Activated CD4-positive, alpha-beta T cell treated with anti-CD3 and anti-CD28 coated beads, Interleukin-2, amount 10 ng/mL, durations not matched to agents 7 days and 5 days (primary cell): ENCODE measurements at places on chromosomes 1 and 21. TPM values are rescaled to one million over a fixed set of nuclear protein-coding genes. Genes with fewer than 3 reads are reported as not detected.
A peak's percentile ranks its signal among the peaks of the same experiment; 100 is the strongest.

MYBPH gene
- total RNA-seq: not detected

ARHGEF2 gene
- total RNA-seq: 157 TPM

TTC39A gene
- not detected for total RNA-seq

C1orf116 gene
- not detected for total RNA-seq

TMPRSS15 gene
- total RNA-seq: not detected

FMO2 gene
- not detected for total RNA-seq

VHLL gene
- total RNA-seq: 0.52 TPM

ASPM gene
- 104 TPM for total RNA-seq

EPHA10 gene
- total RNA-seq: not detected

PTGFR gene
- total RNA-seq: not detected

GRCh38 chr1:46181343-46182260 is 5.3 kb upstream of the P3R3URF start:
- no peak for DNase-seq
- H3K27me3 ChIP-seq: peaks cover 5% of the 10 kb centered on the region
- H3K36me3 ChIP-seq: no peaks in the 10 kb centered on the region
- H3K4me3 ChIP-seq: no peak overlapping the region
- peak overlapping the region; percentile 28 for H3K27ac ChIP-seq

DNA sequence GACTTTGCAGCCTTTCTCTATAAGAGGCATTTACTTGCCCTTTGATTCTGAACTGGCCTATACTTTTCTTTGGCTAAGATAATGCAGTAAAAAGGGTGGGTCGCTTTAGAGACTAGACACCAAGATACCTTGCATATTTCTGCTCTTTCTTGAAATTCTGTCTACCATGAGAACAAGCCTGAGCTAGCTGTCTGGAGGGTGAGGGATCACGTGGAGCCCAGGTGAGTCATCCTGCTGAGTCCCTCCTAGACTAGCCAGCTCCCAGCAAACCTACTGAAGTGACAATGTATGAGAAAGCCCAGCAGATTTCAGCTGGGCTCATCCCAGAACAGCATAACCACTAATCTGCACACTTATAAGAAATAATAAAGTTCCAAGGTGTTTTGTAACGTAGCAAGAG is 408.0 kb upstream of the KAZN start:
- no peaks in the 10 kb centered on the region for H3K27me3 ChIP-seq
- no peak overlapping the region for H3K4me3 ChIP-seq
- H3K36me3 ChIP-seq: no peaks in the 10 kb centered on the region
- DNase-seq: no peak
- H3K27ac ChIP-seq: no peak overlapping the region

DNA sequence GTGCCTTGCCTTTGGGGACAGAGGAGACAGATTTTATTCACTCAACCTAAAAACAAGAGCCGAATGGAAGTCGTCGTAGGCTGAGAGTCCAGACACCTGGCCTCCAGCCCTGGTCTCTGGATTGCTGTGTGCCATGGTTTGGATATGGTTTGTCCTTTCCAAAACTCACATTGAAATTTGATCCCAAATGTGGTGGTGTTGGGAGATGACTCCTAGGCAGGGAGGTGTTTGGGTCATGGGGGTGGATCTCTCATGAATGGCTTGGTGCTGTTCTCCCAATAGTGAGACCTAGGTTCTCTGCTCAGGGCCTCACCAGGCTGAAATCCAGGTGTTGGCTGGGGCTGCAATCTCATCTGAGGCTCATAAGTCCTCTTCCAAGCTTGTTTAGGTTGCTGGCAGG is 75.5 kb downstream of the FOXD2 start:
- H3K27me3 ChIP-seq: peaks cover 45% of the 10 kb centered on the region
- H3K27ac ChIP-seq: no peak overlapping the region
- H3K36me3 ChIP-seq: no peaks in the 10 kb centered on the region
- no peak for DNase-seq
- H3K4me3 ChIP-seq: no peak overlapping the region

DNA sequence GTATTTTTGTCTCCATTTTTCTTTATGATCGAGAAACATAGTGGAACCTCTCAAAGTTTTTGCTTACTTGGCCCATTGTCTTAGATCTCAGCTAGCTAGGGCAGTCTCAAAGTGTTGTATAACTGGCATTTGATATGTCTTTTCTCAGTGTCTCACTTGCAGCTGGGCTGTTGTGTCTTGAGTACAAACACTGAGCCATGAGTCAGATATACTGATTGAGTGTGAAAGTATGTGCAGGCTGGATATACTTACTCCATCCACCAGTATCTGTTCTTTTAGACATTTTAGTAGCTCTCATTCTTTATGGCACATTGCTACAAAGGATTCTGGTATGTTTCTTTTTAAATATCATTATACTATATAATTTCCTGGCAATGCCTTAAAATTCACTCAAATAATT is 14.3 kb upstream of the GPR52 start:
- no peak for DNase-seq
- H3K27me3 ChIP-seq: no peaks in the 10 kb centered on the region
- no peaks in the 10 kb centered on the region for H3K4me1 ChIP-seq
- H3K36me3 ChIP-seq: peaks cover 2% of the 10 kb centered on the region
- no peak overlapping the region for H3K4me3 ChIP-seq
- no peak overlapping the region for H3K27ac ChIP-seq

DNA sequence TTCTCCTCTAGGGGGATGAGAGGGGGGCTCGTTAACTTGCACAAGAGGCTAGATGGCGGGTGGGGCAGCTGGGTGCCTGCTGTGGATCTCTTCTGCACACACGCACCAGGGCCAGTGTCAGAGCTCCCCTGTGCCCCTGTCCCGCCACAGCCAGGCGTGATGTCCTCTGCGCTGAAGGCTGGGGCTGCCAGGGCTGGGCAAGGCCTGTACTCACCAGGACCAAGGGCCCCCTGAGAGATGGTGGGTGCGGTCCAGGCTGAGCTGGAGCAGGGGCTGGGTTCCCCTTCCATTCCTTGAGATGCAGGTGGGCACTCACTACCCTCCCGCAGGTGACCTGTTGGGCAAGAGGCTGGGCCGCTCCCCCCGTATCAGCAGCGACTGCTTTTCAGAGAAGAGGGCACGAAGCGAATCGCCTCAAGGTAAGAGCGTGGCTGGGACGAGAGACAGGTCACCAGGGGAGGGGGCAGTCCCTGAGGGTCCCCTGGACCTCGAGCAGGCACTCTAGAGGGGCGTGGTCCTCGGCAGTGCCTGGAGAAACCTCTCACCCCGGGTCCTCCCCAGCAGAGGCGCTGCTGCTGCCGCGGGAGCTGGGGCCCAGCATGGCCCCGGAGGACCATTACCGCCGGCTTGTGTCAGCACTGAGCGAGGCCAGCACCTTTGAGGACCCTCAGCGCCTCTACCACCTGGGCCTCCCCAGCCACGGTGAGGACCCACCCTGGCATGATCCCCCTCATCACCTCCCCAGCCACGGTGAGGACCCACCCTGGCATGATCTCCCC is 15.2 kb downstream of the SAMD11 start:
- H3K27ac ChIP-seq: no peak overlapping the region
- H3K27me3 ChIP-seq: peaks cover 41% of the 10 kb centered on the region
- H3K4me3 ChIP-seq: no peak overlapping the region
- no peaks in the 10 kb centered on the region for H3K36me3 ChIP-seq

- H3K4me3 ChIP-seq: no peak overlapping the region
- no peaks in the 10 kb centered on the region for H3K36me3 ChIP-seq
- H3K27ac ChIP-seq: no peak overlapping the region
- DNase-seq: no peak
Measured at GRCh38 chr1:76095802-76096201, 21.3 kb downstream of the ST6GALNAC3 start.

GRCh38 chr1:50985094-50985493 is 15.0 kb downstream of the CDKN2C start:
- DNase-seq: no peak
- H3K27ac ChIP-seq: no peak overlapping the region
- H3K4me3 ChIP-seq: no peak overlapping the region
- H3K27me3 ChIP-seq: peaks cover 36% of the 10 kb centered on the region
- no peaks in the 10 kb centered on the region for H3K36me3 ChIP-seq
- no peaks in the 10 kb centered on the region for H3K4me1 ChIP-seq

GRCh38 chr21:31780944-31781343 is 49.0 kb upstream of the SCAF4 start:
- no peaks in the 10 kb centered on the region for H3K36me3 ChIP-seq
- peaks cover 2% of the 10 kb centered on the region for H3K27me3 ChIP-seq
- no peaks in the 10 kb centered on the region for H3K4me1 ChIP-seq
- no peak overlapping the region for H3K27ac ChIP-seq
- DNase-seq: no peak

- H3K4me3 ChIP-seq: peak overlapping the region; percentile 37
- no peak for DNase-seq
- no peaks in the 10 kb centered on the region for H3K36me3 ChIP-seq
- H3K27ac ChIP-seq: peak overlapping the region; percentile 65
Measured at GRCh38 chr1:230170153-230170547, 103.1 kb downstream of the GALNT2 start.

DNA sequence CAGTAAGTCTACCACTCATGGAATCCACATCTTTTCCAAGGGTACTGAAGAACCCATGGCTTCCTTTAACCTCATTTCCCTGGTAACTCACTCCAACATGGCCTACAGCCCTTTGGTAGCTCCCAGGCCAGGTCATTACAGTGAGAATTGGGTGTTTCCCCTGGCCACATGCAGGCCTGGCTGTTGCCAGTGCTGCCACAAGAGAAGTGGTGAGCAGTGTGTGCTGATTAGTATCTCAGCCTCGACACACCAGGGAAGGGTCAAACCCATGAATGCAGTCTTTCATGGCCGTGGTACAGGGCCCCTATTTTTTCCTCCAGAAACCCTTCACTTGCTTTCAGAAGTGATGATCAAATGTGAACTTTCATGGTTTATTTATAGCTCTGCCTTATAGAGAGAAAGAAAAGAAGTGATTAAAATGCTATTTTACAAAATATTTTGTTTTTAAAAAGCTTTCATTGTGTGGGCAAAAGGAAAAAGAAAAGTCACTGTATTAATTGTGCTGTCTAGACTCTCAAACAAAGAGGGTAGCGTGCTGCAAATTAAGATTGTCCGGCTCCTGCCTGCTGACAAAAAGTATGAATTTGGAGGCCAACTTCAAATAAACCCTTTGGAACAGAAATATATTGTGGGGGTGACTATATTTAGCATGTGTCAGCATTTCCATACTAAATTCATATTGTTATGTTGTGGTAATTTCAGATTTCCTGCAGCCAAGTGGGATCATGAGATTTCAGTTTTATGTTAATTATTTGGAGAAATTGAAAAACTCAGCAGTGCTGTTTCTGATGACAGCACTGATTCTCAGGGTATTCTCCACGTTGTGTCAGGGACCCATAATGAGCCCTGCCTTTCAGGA is 62.0 kb upstream of the HOOK1 start:
- no peaks in the 10 kb centered on the region for H3K27me3 ChIP-seq
- no peaks in the 10 kb centered on the region for H3K36me3 ChIP-seq
- no peak overlapping the region for H3K27ac ChIP-seq
- H3K4me3 ChIP-seq: no peak overlapping the region

GRCh38 chr1:158329733-158330132 is 1.6 kb downstream of the CD1B start:
- peaks cover 7% of the 10 kb centered on the region for H3K27me3 ChIP-seq
- no peak overlapping the region for H3K4me3 ChIP-seq
- peaks cover 18% of the 10 kb centered on the region for H3K4me1 ChIP-seq
- peak; percentile 32 for DNase-seq

DNA sequence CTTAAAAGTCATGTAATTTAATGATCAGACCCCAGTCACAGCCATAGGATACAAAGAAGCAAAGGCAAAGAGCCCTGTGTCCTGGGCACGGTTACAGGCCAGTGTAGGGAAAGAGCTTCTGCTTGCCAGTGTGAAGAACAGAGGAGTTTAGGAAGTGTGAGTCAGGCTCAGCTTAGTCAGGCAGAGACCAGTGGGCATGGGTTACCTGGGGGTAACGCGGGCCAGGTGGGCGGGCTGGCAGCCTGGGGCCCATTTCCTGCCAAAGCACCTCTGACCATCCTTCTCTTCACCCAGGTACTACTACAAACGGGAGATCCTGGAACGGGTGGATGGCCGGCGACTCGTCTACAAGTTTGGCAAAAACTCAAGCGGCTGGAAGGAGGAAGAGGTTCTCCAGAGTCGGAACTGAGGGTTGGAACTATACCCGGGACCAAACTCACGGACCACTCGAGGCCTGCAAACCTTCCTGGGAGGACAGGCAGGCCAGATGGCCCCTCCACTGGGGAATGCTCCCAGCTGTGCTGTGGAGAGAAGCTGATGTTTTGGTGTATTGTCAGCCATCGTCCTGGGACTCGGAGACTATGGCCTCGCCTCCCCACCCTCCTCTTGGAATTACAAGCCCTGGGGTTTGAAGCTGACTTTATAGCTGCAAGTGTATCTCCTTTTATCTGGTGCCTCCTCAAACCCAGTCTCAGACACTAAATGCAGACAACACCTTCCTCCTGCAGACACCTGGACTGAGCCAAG is 4.7 kb downstream of the ELF3 start:
- no peak overlapping the region for H3K27ac ChIP-seq
- H3K4me1 ChIP-seq: peaks cover 2% of the 10 kb centered on the region
- H3K4me3 ChIP-seq: no peak overlapping the region
- no peak for DNase-seq
- H3K36me3 ChIP-seq: no peaks in the 10 kb centered on the region
- peaks cover 1% of the 10 kb centered on the region for H3K27me3 ChIP-seq

- H3K36me3 ChIP-seq: no peaks in the 10 kb centered on the region
- peaks cover 3% of the 10 kb centered on the region for H3K27me3 ChIP-seq
- H3K4me3 ChIP-seq: no peak overlapping the region
- no peaks in the 10 kb centered on the region for H3K4me1 ChIP-seq
Measured at GRCh38 chr1:154877370-154877974, 7.4 kb upstream of the KCNN3 start.

DNA sequence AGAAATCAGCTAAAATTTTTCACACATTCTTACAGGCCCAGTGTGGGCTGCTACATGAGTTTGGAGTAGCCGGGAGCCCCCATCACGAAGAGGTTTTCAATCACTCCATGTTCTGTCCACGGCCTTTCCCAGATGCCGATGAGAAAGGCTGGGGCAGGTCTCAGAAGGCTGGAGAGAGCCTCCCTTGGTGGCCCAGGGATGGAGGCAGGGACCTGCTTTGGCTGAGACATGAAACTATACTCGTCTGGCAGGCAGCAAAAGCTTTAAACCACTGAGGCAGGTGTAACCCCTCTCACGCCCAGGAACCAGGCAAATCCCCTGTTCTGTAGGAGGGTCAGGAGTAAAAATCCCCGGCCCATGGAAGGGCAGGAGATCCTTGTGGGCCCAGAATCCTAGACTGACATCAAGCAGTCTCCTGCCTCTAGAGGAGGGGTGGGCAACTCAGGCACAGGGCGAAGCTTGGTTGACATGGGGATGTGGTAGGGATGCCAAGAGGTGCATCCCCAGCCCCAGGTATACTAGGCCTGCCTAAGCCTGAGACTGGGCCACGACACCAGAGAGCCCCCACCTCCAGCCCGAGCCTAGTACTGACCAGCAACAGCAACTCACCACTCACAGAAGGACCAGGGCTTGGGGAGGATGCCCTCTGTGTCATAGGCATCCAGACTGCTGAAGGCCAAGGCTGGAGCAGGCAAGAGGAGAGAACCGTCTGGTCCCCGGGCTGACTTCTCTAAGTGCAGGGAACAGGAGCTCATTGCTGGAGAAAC is 9.1 kb downstream of the MMEL1 start:
- H3K27ac ChIP-seq: no peak overlapping the region
- no peak for DNase-seq
- peaks cover 21% of the 10 kb centered on the region for H3K27me3 ChIP-seq

- H3K4me3 ChIP-seq: peak overlapping the region; percentile 99
- no peak for DNase-seq
- peaks cover 62% of the 10 kb centered on the region for H3K4me1 ChIP-seq
- H3K36me3 ChIP-seq: peaks cover 72% of the 10 kb centered on the region
Measured at GRCh38 chr21:33268737-33269441, 2.7 kb downstream of the IL10RB start.
